ENCODE measurements at places on chromosomes 13 and 19.
A peak's percentile ranks its signal among the peaks of the same experiment; 100 is the strongest.

GRCh38 chr13:72463561-72463960 lies 263.9 kb downstream of the MZT1 start:
- no peak for DNase-seq

DNA sequence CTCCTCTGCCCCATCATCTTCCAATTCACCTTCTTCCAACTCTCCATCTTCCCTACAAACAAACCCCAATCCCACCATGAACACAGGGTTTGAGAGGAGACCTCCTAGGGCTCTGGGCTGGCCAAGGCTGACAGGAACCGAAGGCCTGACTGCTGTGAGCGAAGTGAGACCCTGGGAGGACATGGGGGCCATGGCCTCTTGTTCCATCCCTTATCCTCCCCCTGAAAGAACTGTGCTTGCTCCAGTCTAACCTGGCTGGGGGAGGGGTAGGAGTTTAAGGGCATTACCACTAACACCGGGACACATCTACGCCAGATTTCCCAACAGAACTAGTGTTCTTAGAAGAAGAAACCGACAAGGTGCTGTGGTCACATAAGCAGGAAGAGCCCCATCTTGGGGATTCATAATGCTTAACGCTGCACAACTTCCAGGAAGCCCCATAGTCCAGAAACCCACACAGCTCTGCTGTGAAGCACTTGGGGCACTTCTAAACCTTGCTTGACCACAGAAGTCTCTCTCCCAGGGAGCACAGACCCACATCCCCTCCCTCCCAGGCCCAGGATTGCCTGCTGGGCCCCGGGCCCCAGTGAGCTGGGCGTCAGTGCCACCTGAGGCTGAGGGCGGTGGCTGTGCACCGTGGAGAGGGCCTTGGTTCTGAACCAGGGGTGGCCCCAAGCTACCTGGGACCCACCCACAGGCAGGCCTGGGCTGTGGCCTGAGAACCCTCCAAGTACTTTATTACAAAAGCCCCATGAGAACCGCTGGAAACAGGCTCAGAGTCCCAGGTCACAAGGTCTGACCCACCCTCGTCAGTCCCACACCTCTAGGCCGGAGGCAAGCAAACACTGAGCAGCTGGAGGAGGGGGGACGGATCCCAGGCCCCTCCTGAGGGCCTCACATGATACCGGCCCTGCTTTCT lies 18.8 kb downstream of the ZC3H4 start:
- DNase-seq: no peak

- peak; percentile 24 for DNase-seq
Measured at GRCh38 chr19:54448040-54448773, 792 bp upstream of the LENG8 start.

DNA sequence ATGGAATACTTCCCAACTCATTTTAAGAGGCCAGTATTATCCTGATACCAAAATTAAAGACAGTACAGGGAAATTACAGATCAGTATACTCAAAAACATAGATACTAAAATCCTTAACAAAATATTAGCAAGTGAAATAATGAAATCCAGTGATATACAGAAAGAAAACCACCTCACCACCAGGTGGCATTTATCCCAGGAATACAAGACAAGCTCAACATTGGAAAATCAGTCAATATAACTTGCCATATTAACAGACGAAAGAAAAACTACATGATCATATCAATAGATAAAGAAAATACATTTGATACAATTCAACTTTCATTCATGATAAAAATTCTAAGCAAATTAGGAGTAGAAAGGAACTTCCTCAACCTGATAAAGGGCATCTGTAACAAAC lies 6.7 kb upstream of the GNA15 start:
- DNase-seq: no peak

DNA sequence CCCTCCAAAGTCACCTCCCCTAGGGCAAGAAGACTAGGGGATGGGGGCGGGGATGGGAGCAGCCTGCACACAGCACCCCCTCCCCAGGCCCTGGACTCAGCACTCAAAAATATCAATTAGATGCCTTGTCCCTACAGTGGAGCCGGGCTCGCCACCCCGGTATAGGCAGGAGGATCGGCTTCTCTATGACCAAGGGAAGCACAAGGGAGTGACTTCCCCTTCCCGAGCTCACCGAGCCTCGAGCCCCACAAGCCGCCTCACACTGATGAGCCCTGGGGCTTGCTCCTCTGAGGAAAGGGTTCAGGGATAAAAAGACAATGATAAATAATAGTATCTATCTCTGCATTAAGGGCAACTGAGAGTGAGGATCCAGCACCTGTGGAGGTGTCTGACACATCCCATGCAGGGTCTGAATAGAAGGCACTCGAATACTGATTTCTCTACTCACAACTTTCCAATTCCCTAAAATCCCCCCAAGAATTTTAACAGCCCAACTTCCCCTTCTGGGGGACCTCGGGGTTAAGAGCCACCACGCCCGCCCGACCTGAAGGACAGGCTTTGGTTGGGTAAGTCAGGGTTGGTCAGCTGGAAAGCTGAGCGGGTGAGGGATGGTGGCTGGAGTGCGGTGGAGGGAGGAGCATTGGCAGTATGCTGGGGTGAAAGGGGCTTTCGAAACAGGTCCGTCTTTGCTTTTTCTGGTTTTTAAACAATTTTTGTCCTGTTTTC lies 51.3 kb downstream of the STK24 start:
- DNase-seq: no peak

- DNase-seq: no peak
Measured at GRCh38 chr19:44367024-44367423, 10.5 kb upstream of the ZNF112 start.

Data from activated T-helper 1 cell treated with anti-CD3 and anti-CD28 coated beads, Interleukin-2, amount 50 U/mL, for 16 hours (primary cell).